GM23338 (cell line): ENCODE measurements at places on chromosomes 6 and 20. TPM values are rescaled to one million over a fixed set of nuclear protein-coding genes. Genes with fewer than 3 reads are reported as not detected.

The RNF144B gene
- 8.0 and 9.0 TPM in 2 replicates for total RNA-seq

The SLC22A16 gene
- 0.42 TPM in 1 of 2 replicates, not detected in the other for total RNA-seq

The WFDC5 gene
- not detected in 2 replicates for total RNA-seq

The SRXN1 gene
- total RNA-seq, result 18.6 and 26.6 TPM in 2 replicates

The HECA gene
- 8.1 and 8.5 TPM in 2 replicates for total RNA-seq

The HDGFL1 gene
- total RNA-seq, result not detected in 2 replicates

The ADAM33 gene
- total RNA-seq, result 4.0 and 6.0 TPM in 2 replicates

The EBF4 gene
- total RNA-seq, result 0.50 and 0.66 TPM in 2 replicates

The EYS gene
- 0.38 TPM in 1 of 2 replicates, not detected in the other for total RNA-seq

DNA sequence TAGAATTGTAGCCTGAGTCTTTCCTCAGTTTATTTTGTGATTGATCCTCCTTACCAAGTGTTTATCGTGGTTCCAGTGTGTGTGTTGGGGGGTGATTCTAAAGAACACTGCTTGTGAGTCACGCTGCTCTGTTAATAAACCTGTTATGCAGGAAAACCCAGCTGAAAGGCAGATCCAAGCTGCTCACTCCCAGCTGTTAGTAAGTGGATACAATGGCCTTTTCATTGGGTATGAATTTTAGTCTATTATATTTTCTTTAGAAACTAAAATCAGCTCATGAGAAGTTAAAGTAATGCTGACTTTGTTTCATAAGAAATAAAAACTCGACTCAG, 12.2 kb upstream of the DSTN start:
- no peaks in the 10 kb centered on the region for H3K36me3 ChIP-seq
- peak overlapping the region; percentile 84 for H3K27ac ChIP-seq
- H3K4me1 ChIP-seq, result peaks cover 26% of the 10 kb centered on the region
- no peak overlapping the region for H3K4me3 ChIP-seq
- no peaks in the 10 kb centered on the region for H3K27me3 ChIP-seq
- no peak for DNase-seq

- H3K36me3 ChIP-seq, result peaks cover 10% of the 10 kb centered on the region; the same call in 1 of the 2 replicates
- no peak overlapping the region for H3K4me3 ChIP-seq
- H3K27ac ChIP-seq, result no peak overlapping the region
- no peaks in the 10 kb centered on the region for H3K4me1 ChIP-seq
- DNase-seq, result no peak
- H3K27me3 ChIP-seq, result no peaks in the 10 kb centered on the region
Measured at GRCh38 chr6:33692760-33693158, 18.7 kb downstream of the UQCC2 start.

DNA sequence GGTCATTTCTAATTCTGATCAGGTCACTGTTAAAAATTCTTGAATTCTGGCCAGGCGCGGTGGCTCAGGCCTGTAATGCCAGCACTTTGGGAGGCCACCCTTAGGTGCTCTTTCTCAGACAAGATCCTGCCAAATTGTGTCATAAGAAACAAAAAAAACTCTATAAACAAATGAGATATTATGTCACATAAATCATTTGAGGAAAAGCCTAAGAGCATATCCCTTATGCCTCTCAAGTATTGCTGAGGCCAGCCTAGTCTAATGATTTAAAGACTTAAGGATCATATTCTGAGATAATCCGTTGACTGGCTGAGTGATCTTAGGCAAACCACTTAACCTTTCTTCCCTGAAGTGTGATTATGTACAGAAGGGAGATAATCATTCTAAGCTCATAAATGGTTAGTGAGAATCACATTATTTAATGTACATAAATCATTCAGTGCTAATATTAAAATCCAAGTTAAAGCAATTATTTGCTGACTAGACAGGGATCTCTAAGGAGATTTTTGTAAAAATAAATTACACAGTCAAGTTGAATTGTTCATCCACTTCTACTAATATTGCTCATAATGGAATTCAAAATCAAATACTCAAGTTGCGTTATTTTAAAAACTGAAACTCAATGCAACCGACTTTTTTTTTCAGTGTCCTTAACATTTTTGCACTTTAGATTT, 365.4 kb downstream of the PHF3 start:
- no peaks in the 10 kb centered on the region for H3K4me1 ChIP-seq
- no peaks in the 10 kb centered on the region for H3K36me3 ChIP-seq
- no peak overlapping the region for H3K4me3 ChIP-seq

GRCh38 chr20:24432046-24432442, 37.4 kb upstream of the SYNDIG1 start:
- no peaks in the 10 kb centered on the region for H3K27me3 ChIP-seq
- peak; percentile 50 for DNase-seq
- no peaks in the 10 kb centered on the region for H3K36me3 ChIP-seq
- H3K4me1 ChIP-seq, result no peaks in the 10 kb centered on the region
- no peak overlapping the region for H3K27ac ChIP-seq

- H3K4me3 ChIP-seq, result no peak overlapping the region
- H3K36me3 ChIP-seq, result no peaks in the 10 kb centered on the region
- no peak overlapping the region; the same call in 1 of the 2 replicates for H3K27ac ChIP-seq
- peaks cover 45% of the 10 kb centered on the region for H3K4me1 ChIP-seq
Measured at GRCh38 chr6:4805553-4806336, 29.5 kb downstream of the CDYL start.

DNA sequence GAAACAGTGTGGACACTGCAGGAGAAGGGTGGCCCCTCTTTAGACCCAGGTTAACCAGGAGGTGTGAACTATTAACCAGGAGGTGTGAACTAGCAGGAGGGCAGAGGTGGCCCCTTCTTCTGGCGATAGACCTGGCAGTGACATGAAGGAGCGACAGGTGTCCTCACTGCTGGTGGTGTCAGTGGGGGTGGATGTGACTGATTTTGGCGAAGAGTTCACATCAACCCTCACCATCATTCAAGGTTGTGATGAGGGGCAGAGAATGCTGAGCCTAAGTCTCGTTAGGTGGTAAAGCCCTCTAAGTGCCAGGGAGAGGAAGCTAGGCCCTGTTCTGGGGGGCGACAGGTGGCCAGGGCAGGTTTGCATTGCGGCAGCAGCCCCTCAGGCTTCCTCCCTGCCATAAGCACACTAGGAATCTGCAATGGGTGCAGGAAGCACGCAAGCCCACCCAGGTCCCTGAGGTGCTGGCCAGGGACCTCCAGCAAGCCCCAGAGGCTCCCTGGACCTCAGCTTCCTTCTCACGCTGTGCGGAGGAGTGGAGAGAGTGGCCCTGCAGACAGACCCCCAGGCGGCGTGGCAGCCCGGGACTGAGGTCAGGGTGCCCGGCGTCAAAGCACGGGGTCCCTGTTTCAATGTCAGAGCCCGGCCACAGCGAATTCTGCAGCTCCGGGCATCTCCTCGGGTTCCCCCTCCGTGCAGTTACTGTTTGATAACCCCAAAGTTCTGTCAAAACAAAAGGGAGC, 13.7 kb downstream of the NPEPL1 start:
- no peak for DNase-seq
- H3K27ac ChIP-seq, result no peak overlapping the region
- H3K4me1 ChIP-seq, result no peaks in the 10 kb centered on the region
- no peak overlapping the region for H3K4me3 ChIP-seq
- H3K27me3 ChIP-seq, result no peaks in the 10 kb centered on the region

DNA sequence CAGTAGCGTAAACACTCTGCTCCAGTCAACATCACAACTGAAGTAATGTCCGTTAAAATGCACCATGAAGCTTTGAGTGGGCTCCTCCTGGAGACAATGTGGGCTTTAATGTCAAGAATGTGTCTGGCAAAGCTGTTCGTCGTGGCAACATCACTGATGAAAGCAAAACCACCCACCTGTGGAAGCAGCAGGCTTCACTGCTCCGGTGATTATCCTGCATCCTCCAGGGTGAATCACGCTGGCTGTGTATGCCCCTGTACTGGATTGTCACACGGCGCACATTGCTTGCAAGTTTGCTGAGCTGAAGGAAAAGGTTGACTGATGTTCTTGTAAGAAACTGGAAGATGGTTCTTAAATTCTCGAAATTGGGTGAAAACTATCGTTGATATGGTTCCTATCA, 128.5 kb downstream of the MOXD1 start:
- no peak for DNase-seq
- no peaks in the 10 kb centered on the region for H3K4me1 ChIP-seq
- no peaks in the 10 kb centered on the region for H3K36me3 ChIP-seq
- H3K4me3 ChIP-seq, result no peak overlapping the region
- no peak overlapping the region for H3K27ac ChIP-seq
- H3K27me3 ChIP-seq, result no peaks in the 10 kb centered on the region

- DNase-seq, result no peak
- no peak overlapping the region for H3K4me3 ChIP-seq
- no peak overlapping the region for H3K27ac ChIP-seq
- no peaks in the 10 kb centered on the region for H3K4me1 ChIP-seq
Measured at GRCh38 chr6:80357081-80357480, 250.6 kb downstream of the BCKDHB start.

DNA sequence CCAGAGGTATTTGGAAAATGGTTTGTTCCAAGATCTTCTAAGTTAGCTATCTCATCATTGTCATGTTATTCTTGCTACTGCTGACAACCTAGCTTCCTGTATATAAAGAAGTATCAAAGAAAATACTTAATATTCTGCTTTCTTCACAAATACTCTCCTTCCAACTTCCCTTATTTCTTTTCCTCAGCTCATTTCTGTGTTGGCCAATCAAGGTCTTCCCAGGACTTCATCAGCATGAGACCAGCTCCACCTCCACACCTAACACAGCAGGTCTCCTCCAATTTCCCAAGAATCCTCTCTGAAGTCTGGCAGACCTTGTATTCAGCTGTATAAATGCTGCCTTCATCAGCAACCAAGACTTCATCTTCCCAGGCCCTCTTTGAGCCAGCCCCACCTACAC, 538.6 kb upstream of the JARID2 start:
- no peak for DNase-seq
- H3K4me3 ChIP-seq, result no peak overlapping the region
- no peaks in the 10 kb centered on the region for H3K27me3 ChIP-seq
- H3K27ac ChIP-seq, result no peak overlapping the region

DNA sequence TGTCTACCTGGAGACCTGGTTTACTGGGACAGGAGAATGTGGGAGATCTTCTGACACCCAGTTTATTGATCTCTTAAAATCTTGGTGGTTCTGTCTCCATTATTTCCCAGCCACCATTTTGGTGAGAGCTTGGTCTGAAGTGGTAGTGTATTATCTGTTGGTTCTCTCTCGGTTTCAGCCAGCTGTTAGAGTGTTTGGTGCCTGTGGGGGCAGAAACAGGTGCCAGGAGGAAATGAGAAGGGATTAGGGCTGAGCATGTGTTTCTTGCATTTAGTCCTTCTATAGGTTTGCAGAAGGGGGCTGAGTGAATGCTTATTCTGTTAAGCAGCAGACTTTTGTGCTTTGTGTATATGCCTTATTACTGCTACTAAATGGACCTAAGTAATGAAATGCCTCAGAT, 9.6 kb downstream of the JARID2 start:
- DNase-seq, result no peak
- peaks cover 100% of the 10 kb centered on the region for H3K4me1 ChIP-seq
- H3K36me3 ChIP-seq, result no peaks in the 10 kb centered on the region; the same call in none of the 2 replicates
- peak overlapping the region; percentile 83 for H3K4me3 ChIP-seq

GRCh38 chr6:38034274-38034914, 214.9 kb downstream of the ZFAND3 start:
- H3K4me1 ChIP-seq, result peaks cover 9% of the 10 kb centered on the region
- DNase-seq, result peak; percentile 40
- H3K4me3 ChIP-seq, result no peak overlapping the region

GRCh38 chr20:10604865-10605440, 68.8 kb downstream of the JAG1 start:
- no peaks in the 10 kb centered on the region for H3K27me3 ChIP-seq
- H3K4me1 ChIP-seq, result no peaks in the 10 kb centered on the region
- H3K27ac ChIP-seq, result no peak overlapping the region
- H3K4me3 ChIP-seq, result no peak overlapping the region
- DNase-seq, result no peak
- no peaks in the 10 kb centered on the region for H3K36me3 ChIP-seq

DNA sequence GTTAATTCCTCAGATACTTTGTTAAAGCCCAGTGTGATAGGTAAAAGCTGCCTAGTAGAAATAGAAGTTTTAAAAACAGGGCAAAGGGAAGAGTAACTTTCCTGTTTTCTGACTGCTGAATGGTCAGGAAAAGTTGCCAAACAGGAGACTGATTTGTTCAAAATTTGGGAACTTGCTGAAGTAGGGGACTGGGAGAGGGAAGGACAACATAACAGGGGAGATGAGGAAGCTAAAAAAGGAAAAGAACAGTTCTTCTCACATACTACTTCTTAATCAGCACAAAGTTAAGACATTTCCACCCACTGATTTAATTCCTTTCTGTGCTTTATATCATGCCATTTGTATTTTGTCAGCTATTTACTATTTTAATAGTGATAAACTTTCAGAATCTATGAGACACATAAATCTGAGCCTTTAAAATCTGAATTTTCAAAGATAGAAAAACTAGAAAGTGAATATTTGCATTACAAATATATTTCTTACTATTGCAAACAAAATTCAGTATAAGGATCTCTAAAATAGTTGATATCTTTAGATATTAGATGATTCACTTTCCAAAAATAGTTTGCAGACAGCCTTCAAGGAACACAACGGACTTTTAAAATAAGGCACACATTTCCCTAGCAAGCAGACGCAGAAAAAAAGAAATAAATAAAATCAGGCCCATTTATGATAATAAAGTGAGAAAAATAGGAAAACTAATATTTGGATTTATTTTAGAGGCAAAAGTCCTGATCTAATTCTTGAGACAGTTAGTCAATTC, 36.9 kb upstream of the SLC16A10 start:
- H3K36me3 ChIP-seq, result no peaks in the 10 kb centered on the region
- no peaks in the 10 kb centered on the region for H3K27me3 ChIP-seq
- H3K4me1 ChIP-seq, result no peaks in the 10 kb centered on the region
- DNase-seq, result no peak

GRCh38 chr6:77678048-77678447, 25.2 kb downstream of the MEI4 start:
- no peaks in the 10 kb centered on the region for H3K4me1 ChIP-seq
- no peak overlapping the region for H3K27ac ChIP-seq
- H3K4me3 ChIP-seq, result no peak overlapping the region
- H3K36me3 ChIP-seq, result no peaks in the 10 kb centered on the region

DNA sequence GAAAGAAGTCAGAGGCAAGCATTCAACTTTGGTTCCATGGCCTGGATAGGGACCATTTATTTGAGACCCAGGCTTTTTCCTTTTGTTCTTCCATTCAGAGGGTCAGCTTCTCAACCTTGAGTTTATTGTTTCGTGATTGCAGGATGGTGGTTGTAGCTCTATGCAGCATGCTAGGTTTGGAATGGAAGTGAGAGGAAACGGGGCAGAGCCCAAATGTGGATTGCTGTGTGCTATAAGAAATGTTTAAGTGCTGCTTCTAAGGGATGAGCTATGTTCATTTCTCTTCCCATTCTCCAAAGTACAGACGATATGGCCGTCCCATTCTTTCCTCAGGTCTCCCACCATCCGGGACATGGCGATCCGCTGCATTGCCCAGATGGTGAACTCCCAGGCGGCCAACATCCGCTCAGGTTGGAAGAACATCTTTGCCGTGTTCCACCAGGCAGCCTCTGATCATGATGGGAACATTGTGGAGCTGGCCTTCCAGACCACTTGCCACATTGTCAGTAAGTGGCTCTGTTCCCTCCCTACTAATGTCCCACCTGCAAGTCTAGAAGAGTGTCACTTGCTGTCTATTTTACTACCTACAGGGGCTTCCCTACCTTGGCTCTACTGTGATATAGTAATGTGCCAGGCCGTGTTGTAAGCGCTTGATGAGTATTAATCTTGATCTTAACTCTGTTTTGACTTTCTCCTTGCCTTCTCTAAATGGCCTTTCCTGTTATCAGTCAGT, 36.0 kb upstream of the CSE1L start:
- no peak overlapping the region for H3K27ac ChIP-seq
- H3K36me3 ChIP-seq, result peaks cover 24% of the 10 kb centered on the region
- no peaks in the 10 kb centered on the region for H3K27me3 ChIP-seq
- H3K4me1 ChIP-seq, result no peaks in the 10 kb centered on the region
- DNase-seq, result no peak
